ENCODE measurements at places on chromosomes 11 and 22. TPM values are rescaled to one million over a fixed set of nuclear protein-coding genes. Genes with fewer than 3 reads are reported as not detected.

The OR8G5 gene
- total RNA-seq = not detected

The MYOD1 gene
- not detected for total RNA-seq

The SLC22A25 gene
- total RNA-seq = not detected

The OR1S1 gene
- total RNA-seq = not detected

The TREH gene
- not detected for total RNA-seq

The PDGFB gene
- 1.8 TPM for total RNA-seq

The C11orf42 gene
- total RNA-seq = not detected

The CSF2RB gene
- not detected for total RNA-seq

The TIMM10 gene
- 53.1 TPM for total RNA-seq

The KCNJ1 gene
- total RNA-seq = not detected

The RASD2 gene
- not detected for total RNA-seq

The HSPB2 gene
- not detected for total RNA-seq

The VPS26B gene
- total RNA-seq = 29.0 TPM

The BSX gene
- total RNA-seq = not detected

The MS4A6E gene
- total RNA-seq = not detected

The APLNR gene
- total RNA-seq = not detected
